ENCODE measurements at places on chromosomes 5 and 9.

DNA sequence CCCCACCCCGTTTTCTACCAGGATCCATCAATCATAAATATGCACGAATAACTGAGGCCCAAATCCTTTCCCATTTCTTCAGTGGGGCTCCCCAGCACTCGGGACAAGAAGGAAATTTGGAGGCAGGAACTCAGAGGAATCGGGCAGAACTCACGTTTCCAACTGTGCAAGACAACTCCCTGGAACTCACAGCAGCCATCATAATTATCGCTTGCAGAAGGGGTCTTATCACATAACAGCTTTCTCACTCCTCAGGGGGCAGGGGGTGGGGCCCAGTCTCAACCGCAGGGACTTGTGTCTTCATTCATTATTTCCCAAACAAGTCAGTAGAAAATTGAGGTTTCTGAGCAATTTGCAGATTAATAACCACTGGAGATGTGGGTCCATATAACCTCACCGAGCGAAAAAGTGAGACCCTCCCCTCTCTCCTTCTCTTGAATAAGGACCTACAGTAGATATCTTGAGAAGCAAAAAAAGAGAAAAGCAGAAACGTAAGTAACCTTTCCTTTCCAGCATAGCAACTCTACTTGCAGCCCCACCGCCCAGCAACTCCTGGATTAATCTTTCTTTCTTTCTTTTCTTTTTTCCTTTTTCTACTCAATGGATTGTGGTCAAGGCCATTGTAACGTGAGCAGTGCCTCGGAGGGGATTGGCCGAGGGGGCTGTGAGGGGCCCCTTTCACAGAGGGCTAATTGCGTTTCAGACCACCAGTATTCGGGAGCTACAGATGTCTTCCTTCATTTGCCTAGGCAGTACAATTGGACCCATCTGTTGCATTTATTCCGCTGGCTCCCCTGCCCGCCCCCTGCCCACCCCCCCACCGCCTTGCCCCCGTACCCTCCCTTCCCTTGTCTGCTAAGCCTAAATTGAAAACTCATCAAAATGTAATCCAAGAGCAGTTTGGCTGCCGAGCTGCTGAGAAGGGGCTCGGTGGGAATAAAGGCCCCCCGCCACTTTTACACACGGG is 24.7 kb upstream of the TIFAB start:
- DNase-seq: no peak

DNA sequence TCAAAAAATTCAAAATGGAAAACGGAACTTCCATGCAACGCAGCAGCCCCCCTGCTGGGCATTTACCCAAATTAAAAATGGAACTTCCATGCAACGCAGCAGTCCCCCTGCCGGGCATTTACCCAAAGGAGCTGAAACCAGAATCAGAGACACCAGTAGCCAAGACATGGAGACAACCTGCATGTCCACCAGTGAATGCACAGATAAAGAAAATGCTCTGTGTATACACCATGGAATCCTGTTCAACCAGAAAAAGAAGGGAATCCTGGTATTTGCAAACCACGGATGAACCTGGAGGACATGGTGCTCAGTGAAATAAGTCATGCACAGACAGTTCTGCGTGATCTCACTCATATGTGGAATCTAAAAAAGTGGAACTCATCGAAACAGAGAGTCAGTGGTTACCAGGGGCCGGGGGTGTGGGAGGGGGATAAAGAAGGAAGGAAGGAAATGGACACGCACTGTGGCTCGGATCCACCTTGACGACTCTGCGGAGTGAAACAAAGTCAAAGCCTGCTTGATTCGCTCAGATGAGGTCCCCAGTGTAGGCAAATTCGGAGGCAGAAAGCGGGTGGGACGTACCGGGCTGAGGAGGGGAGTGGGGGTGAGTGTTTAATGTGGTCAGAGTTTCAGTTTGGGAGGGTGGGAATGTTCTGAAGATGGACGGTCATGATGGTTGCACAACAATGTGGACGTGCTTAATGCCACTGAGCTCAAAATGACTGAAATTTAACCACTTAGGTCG is 40.2 kb upstream of the EXOC3 start:
- DNase-seq: no peak

- no peak for DNase-seq
Observed at GRCh38 chr9:35771943-35772342, 17.9 kb upstream of the MSMP start.

DNA sequence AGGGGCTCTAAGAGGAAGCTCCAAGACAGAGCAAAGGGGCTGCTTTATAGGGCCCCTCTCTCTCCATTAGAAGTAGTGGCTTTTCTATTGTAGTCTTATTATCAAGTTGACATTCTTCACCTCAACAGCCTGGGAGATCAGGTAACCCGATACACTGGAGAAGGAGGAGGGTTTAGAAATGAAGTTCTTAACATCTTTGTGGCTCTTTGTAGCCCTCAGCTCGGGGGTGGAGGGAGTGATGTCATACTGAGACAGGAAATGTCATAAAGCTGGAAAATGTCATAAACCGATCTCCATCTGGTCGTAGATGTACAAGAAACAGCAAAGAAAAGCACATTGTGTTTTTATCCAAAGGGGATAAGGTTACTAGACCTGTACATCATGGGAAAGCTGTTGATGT is 17.9 kb downstream of the PDZD2 start:
- DNase-seq: no peak

DNA sequence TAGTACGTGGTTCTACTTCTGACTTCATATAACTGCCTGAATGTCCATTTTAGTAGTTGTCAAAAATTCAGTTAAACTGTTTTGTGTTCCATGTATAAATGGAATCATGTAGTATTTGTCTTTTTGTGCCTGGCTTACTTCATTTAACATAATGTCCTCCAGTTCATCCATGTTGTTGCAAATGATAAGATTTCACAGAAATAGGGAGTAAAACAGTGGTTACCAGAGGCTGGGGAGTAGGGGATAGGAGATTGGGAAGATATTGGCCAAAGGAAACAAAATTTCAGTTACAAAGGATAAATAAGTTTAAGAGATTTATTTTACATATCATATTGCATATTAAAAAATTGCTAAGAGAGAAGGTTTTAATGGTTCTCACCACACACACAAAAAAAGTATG is 425.0 kb upstream of the MEF2C start:
- DNase-seq: no peak

GRCh38 chr9:8389531-8389930 is 590.0 kb upstream of the DMAC1 start:
- no peak for DNase-seq

Measured in HS-27A (cell line).